GDM1 (cell line): ENCODE measurements at places on chromosomes 3 and 15.
A peak's percentile ranks its signal among the peaks of the same experiment; 100 is the strongest.

DNA sequence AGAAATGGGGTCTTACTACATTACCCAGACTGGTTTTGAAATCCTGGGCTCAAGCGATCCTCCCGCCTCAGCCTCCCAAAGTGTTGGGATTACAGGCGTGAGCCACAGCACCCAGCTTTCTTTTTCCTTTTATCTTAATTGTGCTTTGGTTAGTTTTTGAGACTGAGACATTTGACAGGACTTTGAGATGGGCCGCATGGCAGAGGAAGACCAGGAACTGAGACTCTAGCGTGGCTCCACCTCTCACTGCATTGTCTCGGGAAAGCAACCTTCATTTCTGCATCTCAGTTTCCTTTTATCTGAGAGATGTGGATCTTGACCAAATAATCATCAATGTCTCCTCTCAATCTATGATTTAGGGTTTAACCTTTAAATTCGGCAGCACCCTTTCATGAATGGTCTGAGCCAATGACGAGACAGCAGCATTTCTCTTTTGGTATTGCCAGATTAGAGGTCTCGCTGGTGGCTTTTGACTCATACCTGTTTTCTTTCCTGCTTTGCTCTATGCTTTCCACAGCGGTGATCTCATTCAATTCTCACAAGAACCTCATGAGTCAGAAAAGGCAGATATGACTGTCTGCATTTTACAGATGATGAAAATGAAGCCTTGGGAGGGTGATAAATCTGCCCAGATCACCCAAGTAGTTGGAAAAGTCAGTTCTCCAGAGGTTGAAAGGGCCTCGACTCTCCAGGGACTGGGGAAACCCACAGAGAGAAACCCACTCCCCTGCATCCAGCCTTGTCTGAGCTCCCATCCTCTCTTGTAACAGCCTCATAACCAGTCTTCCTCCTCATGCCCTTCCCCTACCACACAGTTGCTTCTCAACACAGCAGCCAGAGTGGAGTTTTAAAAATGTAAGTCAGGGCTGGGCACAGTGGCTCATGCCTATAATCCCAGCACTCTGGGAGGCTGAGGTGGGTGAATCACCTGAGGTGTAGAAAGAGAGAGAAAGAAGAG lies 84.8 kb upstream of the FOXB1 start:
- no peak for DNase-seq

DNA sequence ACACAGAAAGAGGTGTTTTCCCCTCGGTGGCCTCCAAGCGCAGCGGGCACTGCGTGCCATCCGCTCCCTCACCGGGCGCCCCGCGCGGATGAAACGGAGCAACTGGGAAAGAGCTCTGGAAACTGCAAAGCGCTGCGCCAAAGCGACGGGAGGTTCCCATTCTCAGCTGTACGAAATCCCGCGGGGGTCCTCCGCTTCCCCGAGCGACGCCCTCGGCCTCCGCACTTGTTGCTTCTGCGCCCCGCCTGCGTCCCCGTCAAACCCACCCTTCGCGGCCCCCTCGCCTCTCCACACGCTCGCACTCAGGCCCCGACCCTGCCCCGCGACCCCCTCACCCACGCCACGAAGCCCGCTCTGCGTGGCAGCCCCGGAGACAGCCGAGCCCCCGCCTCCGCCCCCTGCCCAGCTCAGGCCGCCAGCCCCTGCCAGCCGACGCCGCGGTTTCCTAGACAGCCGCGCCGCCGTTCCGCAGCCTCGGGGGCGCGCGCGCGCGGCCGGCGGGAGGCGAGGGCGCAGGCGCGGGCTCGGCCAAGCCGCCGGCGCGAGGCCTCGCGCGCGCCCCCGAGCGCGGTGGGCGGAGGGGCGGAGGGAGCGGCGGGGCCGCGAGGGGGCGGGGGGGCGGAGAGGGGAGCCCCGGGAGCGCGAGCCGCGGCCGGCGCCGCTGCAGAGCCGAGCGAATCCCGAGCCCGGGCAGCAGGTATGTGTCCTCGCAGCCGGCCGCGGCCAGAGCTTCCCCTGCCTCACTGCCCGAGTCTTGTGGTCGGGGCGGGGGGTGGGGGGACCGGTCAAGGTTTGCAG lies at the start of gene TMEM266:
Gene TMEM266, plus strand, starts transcription at position 666 of the 798 bp plus-strand sequence. CDS start 74,279 bp downstream, outside the sequence.
- no peak for DNase-seq

DNA sequence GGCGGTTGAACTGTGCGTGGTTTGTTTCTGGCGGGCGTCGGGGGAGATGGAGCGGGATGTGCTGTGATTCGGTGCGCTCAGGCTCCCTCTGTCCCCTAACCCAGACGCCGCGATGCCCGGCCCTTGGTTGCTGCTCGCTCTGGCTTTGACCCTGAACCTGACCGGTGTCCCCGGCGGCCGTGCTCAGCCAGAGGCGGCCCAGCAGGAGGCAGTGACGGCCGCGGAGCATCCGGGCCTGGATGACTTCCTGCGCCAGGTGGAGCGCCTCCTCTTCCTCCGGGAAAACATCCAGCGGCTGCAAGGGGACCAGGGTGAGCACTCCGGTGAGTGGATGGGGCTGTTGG lies 1.2 kb downstream of the TRH start:
- DNase-seq: no peak

DNA sequence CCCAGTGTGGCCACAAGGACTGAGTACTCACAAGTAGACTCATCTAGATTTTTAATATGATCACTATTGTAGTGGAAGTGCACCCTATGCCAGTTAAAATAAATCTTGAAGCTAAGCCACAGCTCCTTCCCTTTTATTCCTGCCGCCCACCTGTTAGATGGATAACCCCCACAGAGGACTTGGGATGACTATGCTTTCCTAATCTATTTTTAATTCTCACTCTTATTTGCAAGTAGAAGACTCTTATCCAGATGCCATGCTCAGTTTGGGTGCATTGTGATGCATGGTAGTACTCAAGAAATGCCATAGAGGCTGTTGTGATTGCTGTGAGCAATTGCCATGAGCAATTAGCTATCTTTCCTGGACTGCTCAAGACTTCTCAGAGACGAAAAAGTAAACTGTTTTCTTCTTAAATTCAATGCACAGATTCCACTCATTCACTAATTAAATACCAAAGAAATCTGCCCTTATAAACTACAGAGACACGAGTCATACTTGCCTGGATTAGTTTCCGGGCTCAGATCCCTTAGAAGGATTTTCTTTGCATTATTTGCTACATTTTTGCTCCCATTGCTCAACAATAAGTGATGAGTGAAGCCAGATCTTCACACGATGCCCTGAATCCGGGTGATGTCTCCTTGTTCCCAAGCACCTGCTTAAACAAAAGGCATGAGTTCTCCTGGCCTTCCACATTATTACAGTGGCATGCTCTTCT lies 472.1 kb downstream of the SOX2 start:
- no peak for DNase-seq

GRCh38 chr15:78438619-78439285 lies 736 bp downstream of the IREB2 start:
- DNase-seq: no peak

GRCh38 chr15:58704155-58704865 lies 45.2 kb downstream of the ADAM10 start:
- DNase-seq: no peak

- no peak for DNase-seq
Observed at GRCh38 chr15:95690631-95691340, 639.7 kb upstream of the NR2F2 start.

DNA sequence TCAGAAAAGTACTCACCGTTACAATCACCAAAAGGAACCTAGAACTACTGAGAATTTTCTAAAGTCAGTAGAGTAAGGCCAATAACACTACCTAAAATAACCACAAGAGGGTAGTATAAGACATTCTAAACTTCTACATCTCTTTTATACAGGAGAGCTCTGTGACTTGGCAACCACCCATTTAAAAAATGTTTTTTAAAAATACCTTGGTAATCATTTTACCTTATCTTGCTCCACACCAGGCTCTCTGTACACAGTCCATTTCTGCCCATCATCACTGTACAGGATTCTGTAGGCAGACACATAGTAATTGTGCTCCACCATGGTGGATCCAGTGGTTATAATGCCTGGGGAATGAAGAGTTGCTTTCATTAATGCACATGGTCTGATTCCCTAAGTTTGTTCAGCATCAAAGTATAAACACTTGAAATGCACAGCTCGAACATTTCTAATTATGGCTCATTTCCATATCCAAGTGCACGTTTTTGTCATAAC lies 54.5 kb downstream of the ST3GAL6 start:
- no peak for DNase-seq

GRCh38 chr15:92821491-92822116 lies 78.5 kb upstream of the CHD2 start:
- no peak for DNase-seq

- no peak for DNase-seq
Observed at GRCh38 chr15:59304034-59304795, 68.5 kb downstream of the MYO1E start.

GRCh38 chr15:39431376-39431775 lies 149.5 kb upstream of the THBS1 start:
- no peak for DNase-seq

GRCh38 chr3:140252812-140253656 lies 318.0 kb downstream of the CLSTN2 start:
- DNase-seq: no peak

DNA sequence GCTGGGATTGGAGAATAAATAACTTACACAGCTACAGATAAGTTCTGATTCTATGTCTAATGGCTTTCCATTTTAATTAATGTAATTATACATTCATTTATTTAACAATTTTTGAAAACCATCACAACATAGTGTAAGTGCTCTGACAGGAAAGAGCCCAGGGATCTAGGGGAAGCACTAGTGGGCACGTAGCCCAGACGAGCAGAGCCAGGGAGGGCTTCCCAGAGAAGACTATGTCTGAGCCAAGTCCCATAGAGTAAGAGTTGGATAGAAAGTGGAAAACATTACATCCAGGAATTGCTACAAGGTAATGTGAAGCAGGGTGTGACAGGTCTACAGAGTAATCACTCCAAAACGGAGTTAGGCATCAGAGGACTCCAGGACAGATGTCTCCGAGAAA lies 2.9 kb upstream of the HGD start:
- no peak for DNase-seq

DNA sequence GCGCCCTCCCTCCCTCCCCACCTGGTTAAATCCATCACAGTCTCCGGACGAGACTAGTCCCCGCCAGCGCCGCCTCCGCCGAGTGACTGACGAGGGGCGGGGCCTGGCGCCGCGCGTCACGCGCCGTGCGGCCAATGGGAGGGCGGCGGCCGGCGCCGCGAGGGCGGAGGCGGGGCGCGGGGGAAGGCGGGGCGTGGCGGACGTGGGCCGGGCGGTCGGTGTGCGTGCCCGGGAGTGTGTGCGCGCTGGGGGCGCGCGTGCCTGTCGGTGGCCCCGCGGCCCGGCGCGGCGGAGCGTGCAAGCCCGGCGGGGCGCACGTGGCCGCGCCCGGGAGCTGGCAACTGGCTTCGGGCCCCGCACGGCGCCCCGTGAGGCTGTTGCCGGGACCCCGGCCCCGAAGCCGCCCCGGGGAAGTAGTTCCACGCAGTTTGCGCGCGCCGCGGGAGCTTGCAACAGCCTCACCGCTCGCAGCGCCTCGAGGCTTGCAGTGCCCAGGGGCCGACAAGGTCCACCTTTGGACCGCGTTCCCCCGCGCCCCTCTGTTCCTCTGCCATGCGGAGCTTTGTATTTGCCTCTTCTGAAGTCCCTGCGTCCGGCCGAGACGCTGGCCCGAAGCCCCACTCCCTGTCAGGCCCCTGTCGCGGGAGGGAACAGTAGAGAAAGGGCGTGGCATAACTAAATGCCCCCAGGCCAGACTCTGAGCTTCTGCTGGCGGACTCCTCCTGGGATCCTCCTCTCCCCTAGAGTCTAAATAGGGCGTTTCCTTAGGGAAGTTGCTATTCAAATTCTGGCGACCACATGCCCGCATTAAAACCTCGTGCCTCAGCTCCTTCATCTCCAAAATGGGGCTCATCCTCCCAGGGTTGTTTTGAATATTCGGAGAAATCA lies 400.9 kb downstream of the SHQ1 start:
- DNase-seq: peak; percentile 90

GRCh38 chr15:26043018-26043417 lies 179.9 kb upstream of the ATP10A start:
- DNase-seq: no peak

GRCh38 chr3:81251096-81251495 lies 510.3 kb downstream of the GBE1 start:
- DNase-seq: no peak

DNA sequence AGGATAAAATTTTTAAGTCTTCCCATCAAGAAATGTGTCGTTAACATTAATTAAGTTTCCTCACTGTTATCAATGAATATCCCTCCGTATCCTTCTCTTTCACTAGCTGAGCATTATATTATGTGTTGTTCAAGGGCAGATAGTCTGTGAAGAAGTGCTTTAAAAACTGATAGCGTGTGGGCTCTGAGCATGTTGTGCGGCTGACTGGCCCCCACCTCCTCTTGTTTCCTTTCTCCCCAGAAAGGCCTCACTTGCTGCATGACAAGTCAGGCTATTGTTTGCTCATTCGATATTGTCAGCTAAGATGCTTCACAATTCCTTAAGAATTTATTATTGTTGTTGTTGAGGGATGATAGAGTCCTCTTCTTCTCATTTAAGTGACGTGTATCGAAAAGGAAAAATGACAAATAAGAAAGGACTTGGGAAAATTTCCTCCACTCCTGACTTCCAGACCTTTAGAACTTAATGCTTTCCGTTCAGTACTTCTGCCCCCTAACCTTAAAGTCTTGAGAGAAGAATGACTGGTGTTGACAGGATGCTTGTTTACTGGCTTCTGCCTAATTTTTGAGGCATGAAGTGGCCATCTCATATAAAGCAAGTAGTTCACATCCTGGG lies 298.3 kb downstream of the LPP start:
- no peak for DNase-seq

- peak; percentile 26 for DNase-seq
Observed at GRCh38 chr3:56347219-56347871, 120.9 kb downstream of the ERC2 start.

DNA sequence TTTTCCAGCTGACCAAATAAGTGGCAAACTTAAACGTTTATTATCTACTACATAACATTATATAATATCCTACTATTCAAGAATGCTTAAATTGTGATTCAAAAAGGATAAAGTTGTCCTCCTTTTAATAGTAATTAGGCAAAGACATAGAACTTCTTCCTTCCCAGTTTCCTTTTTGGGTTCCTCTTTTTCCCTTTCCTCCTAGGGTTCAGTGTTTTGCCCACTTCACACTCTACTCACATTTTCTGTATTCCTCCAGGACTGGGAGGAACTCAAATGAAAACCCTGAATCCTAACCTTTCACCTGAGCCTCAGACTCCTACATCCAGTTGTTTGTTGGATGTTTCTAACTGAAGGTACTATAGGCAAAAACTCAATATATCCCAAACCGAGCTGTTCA lies 132.5 kb downstream of the PEAK1 start:
- DNase-seq: no peak
